ENCODE measurements at places on chromosomes 7 and 10.

- no peak for DNase-seq
Observed at GRCh38 chr10:10872764-10873163, 144.9 kb upstream of the CELF2 start.

DNA sequence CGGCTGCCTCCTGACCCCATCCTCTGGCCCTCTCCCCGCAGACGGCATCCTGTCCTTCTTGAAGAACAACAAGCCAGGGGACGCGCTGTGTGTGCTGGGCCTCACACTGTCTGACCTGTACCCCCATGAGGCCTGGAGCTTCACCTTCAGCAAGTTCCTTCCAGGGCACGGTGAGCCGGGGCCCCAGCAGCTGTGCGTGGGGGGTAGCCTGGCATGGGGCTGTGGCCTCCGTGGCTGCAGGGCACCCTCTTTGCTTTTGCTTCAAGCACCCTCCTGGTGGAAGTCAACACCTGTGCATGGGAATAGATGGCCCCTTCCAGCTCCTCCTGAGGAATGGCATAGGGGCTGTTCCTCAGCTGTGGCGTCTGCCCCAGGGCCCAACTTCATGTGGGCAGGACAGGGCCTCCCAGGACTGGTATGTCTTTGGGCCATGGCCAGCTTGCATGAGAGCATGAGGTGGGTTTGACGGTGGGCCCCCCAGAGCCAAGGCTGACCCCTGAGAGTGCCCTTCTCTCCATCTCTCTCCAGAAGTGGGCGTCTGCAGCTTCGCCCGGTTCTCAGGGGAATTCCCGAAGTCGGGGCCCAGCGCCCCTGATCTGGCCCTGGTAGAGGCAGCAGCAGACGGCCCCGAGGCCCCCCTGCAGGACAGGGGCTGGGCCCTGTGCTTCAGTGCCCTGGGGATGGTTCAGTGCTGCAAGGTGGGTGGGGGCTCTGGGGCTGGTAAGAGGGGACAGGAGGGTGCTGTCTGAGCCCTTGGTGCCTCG is 20.7 kb downstream of the AMZ1 start:
- DNase-seq: no peak

- DNase-seq: no peak
Observed at GRCh38 chr7:28181416-28181815, 821 bp upstream of the JAZF1 start.

GRCh38 chr10:104557966-104558365 is 83.1 kb upstream of the SORCS3 start:
- DNase-seq: no peak

GRCh38 chr10:70090013-70090412 is 37.4 kb downstream of the MACROH2A2 start:
- DNase-seq: no peak

GRCh38 chr10:11638055-11638698 is 26.7 kb upstream of the USP6NL start:
- no peak for DNase-seq

GRCh38 chr10:35640951-35641675 is 983 bp downstream of the FZD8 start:
- DNase-seq: peak; percentile 17

- no peak for DNase-seq
Observed at GRCh38 chr7:139598642-139599041, 75.2 kb downstream of the CLEC2L start.

GRCh38 chr10:106179430-106179829 is 985.1 kb downstream of the SORCS1 start:
- no peak for DNase-seq

DNA sequence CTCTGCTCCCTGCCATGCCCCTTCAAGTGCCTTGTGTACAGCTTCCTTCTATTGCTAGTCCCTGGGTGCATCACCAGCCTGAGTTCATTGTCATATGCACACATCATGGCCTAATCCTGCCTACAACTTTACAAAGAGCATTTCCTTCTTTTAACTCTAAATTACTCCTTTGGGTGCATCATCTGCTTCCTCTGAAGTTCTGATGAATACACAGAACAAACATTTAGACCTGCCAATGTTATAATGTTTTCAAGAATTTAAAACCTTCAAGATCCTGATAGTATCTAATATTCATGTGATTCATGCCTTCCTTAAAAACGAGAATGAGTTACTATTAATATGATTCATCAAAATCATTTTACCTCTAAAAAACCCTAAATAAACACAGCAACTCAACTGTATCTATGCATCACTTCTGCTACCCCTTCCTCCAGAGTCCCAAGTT is 357.1 kb downstream of the MAGI2 start:
- no peak for DNase-seq

- DNase-seq: no peak
Observed at GRCh38 chr7:157801113-157801512, 464.3 kb downstream of the DNAJB6 start.

DNA sequence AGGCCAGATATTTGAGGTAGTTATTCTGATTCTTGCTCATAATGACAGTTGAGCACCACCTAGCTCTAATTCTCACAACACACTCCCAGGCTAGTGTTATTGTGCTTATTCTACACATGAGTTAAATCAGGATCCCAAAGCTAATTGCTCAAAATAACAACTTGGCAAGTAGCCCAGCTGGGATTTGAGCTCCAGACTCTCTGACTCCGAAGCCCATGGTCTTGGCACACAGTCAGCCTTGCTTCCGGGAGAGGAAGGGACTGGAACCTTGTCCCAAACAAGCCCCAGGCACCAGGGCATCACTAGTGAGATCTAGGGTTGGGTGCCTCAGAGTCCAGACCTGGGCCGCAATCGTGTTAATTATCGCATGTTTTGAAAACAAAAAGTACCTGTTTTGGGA is 101.4 kb downstream of the GPAM start:
- no peak for DNase-seq

DNA sequence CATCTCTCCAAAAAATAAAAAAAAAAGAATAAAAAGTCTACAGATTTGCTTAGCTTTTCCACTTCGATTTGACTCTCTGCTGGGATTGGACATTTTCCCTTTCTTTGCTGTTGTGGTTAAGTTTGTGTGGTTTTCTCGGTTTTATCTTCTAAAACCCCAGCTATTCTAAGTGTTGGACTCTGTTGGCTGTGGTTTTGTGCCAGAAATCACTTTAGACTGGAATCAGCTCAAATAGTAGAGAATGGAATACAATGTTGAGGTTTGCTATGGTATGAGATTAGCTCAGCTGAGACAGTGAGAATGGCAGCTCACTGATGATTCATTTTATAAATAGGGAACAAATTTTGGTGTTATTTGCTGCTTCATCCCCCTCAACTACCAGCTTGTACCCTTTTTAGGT is 116.0 kb downstream of the BUB3 start:
- DNase-seq: no peak

DNA sequence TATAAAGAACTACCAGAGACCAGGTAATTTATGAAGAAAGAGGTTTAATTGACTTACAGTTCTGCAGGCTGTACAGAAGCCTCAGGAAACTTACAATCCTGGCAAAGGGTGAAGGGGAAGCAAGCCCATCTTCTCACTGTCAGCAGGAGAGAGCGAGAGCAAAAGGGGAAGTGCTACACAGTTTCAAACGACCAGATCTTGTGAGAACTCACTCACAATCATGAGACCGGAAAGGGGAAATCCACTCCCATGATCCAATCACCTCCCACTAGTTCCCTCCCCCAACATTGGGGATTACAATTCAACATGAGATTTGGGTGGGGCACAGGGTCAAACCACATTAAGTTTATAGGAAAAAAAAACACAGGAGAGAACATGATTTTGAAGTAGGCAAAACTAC is 222.1 kb upstream of the SHH start:
- DNase-seq: no peak

DNA sequence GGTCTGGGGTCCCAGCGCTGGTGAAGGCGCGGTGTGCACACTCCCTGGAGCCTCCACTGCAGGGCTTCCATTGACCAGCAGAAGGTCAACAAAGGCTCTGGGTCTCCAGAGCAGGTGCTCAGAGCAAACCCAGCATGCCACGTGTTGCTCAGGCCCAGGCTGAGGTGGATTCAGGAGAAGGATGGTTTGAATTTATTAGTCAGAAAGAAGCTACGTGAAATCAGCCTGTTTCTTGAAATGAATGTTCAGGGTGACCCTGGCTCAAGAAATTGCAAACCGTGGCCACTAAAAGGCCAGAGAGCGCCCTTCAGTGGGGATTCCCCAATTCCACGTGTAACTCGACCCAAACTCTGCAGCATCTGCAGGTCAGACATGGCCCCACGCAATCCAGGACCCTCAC is 82.7 kb upstream of the PFKP start:
- no peak for DNase-seq

- no peak for DNase-seq
Observed at GRCh38 chr10:43944381-43945093, 295.9 kb upstream of the ZNF32 start.

GRCh38 chr7:12747687-12748306 is 60.4 kb downstream of the ARL4A start:
- no peak for DNase-seq

DNA sequence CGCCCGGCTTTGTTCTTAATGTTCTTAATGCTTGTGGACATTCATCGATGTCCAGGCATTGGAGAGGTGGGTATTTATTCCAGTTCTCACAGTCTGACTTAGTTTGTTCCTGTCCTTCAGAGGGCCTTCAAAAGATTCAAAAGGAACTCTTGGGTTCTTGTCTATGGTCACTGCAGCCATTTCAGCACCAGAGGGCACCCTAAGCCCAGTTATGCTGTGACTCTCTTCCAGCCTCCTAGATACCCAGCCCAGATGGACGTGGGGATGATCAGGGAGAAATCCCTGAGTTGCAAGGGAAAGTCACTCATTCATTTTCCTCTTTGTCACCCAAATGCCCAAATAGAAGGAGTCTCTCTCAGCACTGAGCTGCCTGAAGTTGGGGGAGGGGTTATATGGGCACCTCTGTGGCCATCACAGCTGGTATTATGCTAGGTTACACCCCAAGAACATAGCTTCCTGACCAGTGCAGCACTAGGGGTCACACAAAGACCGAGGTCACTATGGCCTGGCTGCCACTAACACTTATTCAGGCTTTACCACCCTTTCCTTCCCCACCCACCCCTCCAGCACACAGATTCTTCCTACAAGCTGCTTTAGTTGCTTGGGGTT is 26.5 kb upstream of the CCDC126 start:
- peak; percentile 41 for DNase-seq

GRCh38 chr7:159064121-159064815 is 80.4 kb downstream of the VIPR2 start:
- DNase-seq: no peak

DNA sequence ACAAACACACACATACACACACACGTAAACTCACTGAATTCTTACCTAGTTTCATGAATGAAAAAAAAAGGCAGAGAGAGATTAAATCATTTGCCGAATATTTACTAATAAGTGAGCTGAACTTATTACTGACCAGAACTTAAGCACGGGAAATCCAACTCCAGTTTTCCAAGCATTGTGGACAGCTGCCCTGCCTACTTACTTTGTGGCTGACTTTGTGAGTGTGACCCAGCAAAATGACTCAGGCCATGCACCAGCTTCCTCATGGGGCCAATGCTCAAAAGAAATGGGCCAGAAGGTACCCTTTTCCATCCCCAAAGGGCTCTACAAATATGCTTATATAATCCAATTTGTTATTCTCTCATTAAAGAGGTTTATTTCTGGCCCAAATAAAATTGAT is 87.4 kb upstream of the RHOBTB1 start:
- no peak for DNase-seq

- DNase-seq: no peak
Observed at GRCh38 chr10:11934262-11934661, 108.3 kb downstream of the UPF2 start.

- no peak for DNase-seq
Observed at GRCh38 chr7:100167912-100168323, 499 bp downstream of the GAL3ST4 start.

- no peak for DNase-seq
Observed at GRCh38 chr7:109456116-109456515, 886.4 kb downstream of the DNAJB9 start.

- DNase-seq: no peak
Observed at GRCh38 chr10:106958589-106959361, 205.7 kb downstream of the SORCS1 start.

DNA sequence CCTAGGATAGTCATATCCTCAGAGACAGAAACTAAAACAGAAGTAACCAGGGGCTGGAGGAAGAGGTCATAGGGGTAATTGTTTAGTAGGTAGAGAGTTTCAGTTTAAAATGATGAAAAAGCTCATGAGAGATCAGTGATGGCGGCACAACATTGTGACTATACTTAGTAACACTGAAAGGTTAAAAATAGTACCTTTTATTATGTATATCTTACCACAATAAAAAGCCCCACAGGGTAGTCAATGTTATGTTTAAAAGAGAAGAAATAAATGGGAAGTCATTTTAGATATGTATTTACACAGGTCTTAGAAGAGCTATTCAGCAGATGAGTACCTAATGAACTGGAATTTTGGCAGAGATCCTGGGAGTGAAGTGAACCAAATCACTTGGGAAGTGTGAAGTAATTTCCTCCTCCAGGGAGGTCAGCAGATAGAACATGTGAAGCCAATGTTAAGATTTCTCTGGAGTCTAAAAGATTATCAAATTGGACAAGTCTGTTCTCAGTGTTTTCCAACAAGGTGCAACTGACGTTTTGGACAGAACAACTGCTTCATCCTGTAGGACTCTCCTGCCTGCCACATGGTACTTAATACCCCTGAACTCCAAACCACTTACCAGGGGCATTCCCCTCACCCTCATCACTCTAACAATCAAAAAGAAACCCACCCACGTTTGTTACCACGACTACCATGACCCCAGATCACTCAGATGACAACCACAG is 6.4 kb downstream of the CDCA7L start:
- no peak for DNase-seq

DNA sequence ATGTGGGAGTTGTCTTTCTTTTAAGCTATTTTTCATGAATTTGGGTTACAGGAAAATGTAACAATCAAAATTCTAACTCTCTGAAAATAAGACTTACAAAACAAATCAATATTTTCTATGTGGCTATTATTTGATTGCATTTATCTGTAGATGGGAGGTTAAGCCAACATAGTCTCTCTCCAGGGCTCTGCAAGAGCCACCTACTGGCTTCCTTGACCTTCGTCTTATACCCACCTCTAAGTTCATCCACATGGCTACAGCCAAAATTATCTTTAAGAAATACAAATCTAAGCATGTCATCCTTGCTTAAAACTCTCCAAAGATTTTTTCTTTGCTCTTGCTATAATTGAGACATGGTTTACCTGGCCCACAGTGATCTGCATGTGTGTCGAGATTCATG is 14.2 kb downstream of the GRM3 start:
- DNase-seq: no peak

DNA sequence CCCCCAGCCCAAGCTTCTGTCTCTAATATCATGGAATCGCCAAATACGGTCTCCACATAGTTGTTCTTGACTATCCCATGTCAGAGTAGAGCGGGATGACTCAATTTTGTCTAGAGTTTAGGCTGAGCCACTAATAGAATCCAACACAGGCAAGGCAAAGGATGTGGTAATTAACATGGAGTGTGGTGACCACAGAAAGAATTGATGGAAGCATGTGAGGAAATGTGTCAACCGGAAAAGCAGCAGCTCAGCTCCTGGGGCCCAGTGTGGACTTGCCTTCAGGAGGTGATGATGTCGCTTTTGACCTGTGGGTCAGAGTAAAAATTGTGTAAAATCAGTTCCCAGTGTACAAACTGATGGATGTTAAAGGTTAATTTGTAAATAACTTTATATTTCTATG is 139.3 kb upstream of the KLF6 start:
- DNase-seq: no peak

Data from central memory CD8-positive, alpha-beta T cell (primary cell).